ENCODE measurements at places on chromosomes 5 and 9.

DNA sequence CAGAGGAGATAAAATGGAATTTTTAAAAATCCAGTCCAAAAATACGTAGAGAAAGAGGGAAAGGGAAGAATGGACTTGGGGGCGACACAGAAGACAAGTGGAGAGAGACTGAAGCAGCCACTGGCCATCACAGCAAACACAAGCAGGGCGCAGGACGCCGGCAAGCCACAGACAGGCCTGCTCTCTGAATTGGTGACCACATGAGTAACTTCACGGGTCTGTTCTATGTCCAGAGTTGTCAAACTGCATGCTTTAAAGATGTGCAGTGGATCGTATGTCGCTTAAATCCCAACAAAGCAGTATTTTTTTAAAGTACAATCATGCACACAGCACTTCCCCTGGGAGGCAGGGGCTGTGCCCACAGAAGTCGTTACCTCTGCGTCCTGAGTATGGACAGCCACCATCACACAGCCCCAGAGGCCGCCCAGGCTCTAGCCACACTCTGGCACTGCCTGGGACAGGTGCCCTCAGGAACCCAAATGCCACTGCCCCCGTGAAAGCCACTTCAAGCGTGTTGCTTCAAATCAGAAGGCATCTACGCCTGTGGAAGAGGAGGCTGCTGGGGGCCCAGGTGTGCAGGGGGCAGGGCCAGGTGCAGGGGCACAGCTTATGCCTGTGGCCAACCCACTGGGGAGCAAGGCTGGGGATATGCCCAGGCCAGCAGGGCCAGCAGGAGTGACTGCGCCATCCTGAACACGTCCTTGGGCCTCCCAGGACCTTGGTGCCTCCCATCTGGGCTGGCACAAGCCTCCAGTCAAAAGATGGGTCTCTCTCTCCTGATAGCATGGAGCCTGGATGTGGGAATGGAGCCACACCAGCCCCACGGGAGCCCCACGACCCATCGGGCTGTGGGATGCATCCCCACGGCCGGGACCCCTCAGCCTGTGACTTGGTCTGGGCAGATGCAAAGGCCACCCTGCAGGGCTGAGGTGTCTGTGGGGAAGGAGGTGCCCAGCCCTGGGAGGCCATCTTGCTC is 5.9 kb upstream of the LRRC14B start:
- no peak for DNase-seq

DNA sequence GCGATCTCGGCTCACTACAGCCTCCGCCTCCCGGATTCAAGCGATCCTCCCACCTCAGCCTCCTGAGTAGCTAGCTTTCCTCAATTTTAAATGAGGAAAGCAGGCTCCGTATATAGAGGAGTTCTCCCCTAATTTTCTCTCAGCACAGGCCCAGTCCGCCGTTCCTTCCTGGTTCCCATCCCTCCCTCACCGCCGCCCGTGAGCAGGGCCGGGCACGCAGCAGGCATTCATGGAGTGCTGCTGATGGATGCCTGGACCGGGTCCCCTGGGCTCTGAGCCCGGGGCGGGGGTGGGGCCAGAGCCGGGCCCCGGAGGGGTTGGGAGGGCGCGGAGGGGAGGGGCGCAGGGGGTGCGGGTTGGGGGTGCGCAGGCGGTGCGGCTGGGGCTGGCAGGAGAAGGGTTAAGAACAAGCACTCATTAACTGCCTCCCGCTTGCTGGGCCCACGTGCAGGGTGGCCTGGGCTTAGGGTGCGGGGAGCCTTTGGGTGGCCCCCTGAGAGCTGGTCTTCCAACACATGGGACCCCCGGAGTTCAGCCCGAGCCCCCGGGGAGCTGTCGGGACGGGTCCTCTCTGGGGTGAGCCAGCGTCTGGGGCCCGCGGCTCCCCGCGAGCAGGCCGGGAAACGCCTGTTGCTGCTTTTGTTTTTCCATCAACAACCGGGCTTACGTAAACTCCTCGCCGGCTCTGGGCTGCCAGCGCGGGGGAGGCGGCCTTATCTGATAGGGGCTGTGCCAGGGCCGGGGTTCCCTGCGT is 33.7 kb downstream of the LHX2 start:
- DNase-seq: no peak

GRCh38 chr5:133867851-133868545 is 100.4 kb downstream of the C5orf15 start:
- DNase-seq: no peak

DNA sequence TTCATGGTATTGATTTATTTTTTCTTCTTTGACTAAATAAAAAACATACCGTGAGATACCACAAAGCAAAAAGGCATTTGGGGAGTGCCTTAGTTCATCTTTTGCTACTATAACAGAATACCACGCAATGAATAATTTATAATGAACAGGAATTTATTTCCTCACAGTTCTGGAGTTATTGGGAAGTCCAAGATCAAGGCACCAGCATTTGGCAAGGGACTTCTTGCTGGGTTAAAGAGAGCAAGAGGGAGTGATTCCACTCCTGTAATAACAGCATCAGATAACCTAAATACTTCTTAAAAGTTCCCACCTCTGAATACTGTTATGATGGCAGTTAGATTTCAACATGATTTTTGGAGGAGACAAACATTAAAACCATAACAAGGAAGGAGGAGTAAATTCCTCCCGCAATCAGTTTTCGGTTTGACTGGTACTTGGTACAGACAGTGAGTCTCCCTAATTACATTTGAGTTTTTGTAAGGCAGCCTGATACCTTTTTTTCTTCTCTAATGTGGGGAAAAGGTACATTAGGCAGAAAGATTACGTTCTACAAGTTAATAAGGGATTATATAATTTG is 8.8 kb upstream of the OMD start:
- no peak for DNase-seq

- peak; percentile 77 for DNase-seq
These were observed 148.4 kb downstream of the MAPKAP1 start for GRCh38 chr9:125558453-125559092.

- DNase-seq: peak; percentile 45
These were observed 56.0 kb downstream of the ZFR start for GRCh38 chr5:32388432-32389129.

DNA sequence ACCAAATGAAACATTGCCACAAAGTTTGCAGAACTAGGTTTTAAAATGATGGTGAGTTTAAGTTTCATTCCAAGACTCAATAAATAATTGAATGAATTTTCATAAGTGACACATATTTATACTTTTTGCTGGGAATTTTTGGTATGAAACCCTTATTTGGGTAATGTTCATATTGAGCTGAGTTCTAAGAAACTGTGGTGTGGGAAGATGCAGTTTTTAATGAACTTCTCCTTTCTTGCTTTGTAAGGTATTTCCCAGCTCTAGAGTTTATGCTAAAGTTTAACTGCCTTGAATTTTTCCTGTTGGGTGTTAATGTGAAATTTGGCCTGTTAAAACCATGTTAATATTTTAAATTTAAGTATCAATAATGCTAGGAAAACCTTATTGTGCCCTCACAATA is 15.1 kb downstream of the RABGAP1 start:
- no peak for DNase-seq

DNA sequence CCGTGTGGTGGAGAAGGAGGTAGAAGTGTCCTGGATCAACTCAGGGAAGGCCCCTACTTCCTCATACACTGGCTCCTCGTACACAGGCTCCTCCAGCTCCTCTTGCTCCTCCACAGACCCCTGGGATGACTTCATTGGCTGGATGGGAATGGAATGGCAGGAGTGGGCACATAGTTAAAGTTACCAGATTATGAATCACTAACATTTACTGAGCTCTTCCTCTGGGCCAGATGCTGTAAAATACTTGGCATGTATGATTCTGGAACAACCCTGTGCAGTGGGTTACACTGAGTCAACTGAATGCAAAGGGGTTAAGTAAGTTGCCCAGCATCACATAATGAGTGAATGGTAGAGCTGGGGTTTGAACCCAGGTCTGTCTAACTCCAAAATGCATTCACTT is 3.1 kb upstream of the FCHSD1 start:
- no peak for DNase-seq

DNA sequence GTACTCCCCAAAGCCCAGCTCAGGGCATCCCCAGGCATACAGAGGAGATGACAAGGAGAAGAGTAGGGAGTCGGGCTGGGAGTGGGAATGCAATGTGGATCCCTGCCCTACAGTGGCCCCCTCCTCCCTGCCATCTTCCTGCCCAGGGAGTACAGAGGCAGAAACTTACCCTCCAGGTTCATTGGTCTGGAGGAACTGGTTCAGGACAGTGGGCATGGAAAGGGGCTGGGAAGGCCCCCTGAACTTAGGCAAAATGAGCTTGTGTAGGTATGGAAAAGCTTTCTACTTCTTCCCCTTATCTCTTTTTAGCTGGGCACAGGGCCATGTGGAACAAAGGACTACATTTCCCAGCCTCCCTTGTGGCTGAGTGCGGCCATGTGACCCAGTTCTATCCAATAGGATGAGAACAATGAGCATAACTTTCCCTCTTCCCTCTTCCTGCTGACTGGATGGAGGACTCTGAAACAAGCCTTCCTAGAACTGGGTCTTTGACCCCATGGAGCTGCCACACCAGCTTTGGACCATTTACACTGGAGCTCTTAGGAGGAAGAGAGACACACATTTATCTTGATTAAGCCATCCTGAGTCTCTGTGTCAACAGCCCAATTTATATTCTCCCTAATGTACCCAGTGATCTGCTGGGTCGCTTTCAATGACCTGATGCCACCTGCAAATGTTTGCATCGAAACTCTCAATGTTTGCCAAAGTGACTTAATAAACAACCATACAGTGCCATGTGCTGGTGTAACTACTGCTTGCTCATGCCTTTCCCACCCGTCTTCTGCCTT is 25.0 kb upstream of the HMCN2 start:
- DNase-seq: peak; percentile 89

GRCh38 chr5:120539471-120539870 is 75.4 kb downstream of the PRR16 start:
- DNase-seq: no peak

DNA sequence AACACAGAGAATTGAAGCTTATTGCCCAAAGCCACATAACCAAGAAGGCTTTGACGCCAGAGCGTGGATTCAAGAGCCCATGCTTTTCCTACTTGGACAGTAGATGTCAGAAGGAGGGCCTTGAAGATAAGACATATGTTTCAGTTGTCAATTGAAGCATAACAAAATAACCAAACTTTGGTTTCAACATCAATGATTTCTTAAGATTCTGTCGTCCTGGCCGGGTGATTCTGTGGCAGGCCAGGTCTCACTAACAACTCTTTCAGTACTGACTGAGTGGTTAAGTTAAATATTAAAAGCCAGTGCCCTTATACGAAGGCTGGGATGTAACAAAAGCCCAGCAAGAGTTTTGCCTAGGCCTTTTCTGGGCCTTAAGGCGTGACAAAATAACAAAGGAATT is 94.0 kb downstream of the RCL1 start:
- DNase-seq: no peak

DNA sequence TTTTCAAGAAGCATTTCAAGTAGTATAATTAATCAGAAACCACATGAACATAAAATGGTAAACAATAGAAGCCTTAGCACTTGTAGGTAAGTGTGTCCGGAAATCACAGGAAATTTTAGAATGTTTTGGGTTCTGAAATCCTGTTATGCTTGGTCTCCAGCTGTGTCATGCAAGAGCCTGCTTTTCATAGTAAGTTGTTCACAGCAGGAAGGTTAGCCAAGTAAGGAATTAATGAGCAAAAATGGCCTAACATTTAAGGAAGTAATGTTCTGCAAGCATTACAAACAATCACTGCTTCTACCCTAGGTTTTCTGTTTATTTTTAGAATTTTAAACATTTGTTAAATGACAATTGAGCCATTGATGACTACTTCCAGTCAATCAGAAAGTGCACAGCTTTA is 669.5 kb downstream of the SLCO4C1 start:
- no peak for DNase-seq

GRCh38 chr5:133358271-133358670 is 254.1 kb downstream of the FSTL4 start:
- no peak for DNase-seq

DNA sequence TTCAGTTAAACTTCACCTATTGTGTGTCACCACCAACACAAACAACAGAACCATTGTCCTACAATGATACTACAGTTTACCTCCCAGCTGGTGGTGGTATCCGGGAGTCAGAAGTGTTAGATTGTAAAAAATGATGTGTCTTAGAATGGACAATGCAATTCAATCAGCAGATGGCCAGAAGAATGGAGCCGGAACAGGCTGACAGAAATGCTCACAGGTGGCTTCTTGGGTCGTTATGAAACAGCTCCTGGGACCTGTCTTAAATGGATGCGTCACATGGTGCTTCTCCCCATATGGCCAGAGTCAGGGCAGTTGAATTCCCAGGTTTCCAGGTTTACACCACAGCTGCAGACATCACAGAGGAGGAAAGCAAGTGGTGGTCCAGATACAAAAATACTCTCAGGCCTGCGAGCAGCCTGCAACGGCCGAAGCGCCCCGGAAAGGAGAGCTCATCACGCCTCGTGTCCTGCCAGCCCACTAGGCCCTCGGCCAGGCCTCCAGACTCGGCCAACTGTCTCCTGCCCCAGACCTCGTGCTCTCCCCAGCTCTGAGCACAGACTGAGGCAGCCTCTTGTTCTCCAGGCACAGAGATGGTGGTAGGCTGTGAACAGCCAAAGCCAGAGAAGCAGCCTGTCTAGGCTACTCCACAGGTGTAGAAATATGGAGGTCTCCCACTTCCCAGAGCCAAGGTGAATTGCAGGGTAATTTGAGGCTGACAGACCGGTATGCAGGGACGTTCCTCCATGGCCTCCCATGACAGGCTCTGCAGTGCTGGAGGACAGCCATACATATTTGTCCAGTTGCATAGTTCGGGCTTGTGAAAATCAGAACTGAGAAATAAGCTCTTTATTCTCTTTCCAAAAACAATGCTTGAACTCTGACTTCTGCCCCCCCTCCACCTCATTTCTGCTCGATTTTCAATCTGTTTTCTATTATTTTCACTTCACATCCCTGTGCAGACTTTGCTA is 98.5 kb upstream of the SPATA31C2 start:
- no peak for DNase-seq

GRCh38 chr5:179613460-179614071 is 9.9 kb downstream of the HNRNPH1 start:
- DNase-seq: no peak

DNA sequence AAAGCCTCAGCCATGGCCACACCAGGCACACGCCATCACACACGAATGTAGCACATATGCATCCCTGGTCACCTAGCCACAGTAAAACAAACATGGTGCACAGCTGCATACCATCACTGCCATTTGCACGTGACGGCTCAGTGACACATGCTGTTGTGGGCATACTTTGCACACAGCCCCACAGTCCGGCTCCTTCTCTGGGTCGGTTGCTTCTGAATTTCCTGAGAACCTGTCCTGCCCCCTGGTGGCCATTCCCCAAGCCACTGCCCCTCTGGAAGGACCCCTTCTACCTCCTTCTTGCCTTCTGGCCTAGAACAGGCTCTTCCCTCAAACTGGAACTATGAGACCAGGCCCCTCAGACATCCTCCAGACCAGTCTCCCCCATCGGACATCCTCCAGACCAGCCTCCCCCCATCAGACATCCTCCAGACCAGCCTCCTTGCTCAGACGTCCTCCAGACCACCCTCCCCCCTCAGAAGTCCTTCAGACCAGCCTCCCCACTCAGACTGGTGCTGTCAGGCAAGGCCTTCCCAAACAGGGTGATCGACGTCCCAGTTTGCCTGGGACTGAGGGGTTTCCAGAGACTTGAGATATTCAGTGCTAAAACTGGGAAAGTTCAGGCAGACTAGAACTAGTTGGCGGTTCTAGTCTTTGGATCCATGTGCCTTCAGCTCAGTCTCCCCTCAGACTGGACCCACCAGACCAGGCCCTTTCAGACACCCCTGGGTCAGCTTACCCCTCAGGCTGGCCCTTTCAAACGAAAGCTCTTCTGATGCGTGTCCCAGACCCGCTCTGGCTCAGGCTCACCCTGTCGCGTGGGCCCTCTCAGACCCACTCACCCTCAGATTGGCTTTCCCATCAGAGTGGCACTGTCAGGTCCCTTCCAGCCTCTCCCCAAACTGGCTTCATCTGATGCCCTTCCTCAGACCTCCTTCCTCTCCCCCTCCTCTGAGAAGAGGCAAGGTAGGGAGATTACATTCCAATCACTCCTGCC is 24.3 kb upstream of the ENHO start:
- DNase-seq: peak; percentile 72
